Esophagus mucosa (tissue), 1 donor: ENCODE measurements at places on chromosomes 13 and 19.

- no peak for ATAC-seq
These were observed 498.2 kb downstream of the IRS2 start for GRCh38 chr13:109288151-109288709.

DNA sequence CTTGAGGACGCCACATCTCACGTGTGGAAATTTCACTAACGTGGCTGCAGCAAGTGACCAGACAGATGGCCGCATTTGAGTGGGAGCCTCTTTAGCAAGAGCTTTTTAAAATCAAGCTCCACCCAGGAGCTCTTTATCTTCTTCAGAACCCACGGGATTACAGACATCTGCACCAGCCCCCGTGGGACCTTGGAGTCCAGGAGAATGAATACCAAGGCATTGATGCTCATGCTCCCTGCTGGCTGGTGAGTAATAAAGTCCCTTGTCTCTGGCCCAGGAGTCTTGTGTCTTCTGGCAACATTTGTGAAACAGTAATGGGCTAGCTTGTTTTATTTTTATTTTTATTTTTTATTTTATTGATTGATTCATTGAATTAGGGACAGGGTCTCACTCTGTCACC is 64.4 kb downstream of the TRPM4 start:
- no peak for ATAC-seq

DNA sequence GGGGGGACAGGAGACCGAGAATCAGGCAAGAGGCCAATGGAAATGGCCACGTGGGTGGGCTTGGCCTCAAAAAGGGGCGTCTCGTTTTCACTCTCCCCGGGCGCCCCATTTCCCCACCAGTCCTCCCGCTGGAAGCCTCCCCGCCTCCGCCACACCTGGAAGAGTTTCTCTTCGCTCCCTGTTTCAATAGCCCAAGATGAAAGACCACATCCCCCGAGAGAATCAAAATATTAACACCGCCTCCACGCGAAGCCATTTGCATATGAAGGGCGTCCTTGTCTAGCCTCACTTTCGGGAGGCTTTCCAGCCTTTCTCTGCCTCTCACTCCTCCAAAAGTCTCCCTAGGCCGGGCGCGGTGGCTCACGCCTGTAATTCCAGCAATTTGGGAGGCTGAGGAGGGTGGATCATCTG is 691 bp upstream of the OLFM2 start:
- no peak for ATAC-seq

GRCh38 chr13:99299920-99300341 is 7.3 kb downstream of the GPR183 start:
- no peak for ATAC-seq

DNA sequence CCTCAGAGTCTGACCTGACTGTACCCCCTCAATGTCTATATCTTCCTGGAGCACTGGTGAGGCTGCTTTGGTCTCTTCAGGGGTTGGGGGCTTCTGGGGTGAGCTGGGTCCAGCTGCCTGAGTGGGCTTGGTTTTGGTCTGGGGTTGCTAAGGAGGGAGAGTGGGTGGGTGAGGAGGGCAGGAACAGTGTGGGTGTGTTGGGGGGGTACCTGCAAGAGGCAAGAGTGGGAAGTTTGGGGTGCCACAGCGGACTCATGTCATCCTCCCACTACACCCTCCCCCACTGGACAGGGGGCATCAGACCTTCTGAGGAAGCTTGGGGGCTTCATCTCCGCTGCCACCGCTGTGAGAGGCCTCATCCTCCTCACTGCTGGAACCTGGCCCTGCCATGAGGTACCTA is 13.6 kb downstream of the ZNF575 start:
- no peak for ATAC-seq

DNA sequence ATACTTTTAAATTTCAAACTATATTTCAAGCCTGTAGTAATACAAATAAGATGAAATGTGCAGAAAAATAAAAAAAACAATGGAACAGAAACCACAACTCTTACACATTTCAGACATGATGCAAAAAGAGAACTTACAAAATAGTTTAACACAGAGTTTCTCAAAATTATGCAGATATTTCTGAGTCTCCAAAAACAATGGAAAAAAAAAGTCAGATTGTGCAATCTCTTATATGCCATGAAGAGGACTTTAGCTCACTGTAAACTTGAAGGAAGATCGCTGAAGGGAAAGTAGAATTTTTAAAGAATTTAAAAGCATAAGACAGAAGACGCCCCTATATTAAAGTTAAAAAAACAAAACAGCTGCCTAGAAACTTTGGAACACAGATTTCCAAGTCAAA is 20.4 kb downstream of the ZNF708 start:
- no peak for ATAC-seq

GRCh38 chr13:45715351-45715750 is 13.2 kb downstream of the CBY2 start:
- no peak for ATAC-seq
